ENCODE measurements at places on chromosomes 11 and 22.

- DNase-seq: no peak
These were observed 33.5 kb upstream of the RASL10A start for GRCh38 chr22:29348956-29349355.

GRCh38 chr11:1919391-1920127, at the start of gene TNNT3:
Gene TNNT3 (plus strand): TSS chr11:1919703. CDS start chr11:1922875, 3,172 bp downstream.
- DNase-seq: no peak

GRCh38 chr22:48061726-48062125, 1299.3 kb downstream of the TBC1D22A start:
- no peak for DNase-seq

DNA sequence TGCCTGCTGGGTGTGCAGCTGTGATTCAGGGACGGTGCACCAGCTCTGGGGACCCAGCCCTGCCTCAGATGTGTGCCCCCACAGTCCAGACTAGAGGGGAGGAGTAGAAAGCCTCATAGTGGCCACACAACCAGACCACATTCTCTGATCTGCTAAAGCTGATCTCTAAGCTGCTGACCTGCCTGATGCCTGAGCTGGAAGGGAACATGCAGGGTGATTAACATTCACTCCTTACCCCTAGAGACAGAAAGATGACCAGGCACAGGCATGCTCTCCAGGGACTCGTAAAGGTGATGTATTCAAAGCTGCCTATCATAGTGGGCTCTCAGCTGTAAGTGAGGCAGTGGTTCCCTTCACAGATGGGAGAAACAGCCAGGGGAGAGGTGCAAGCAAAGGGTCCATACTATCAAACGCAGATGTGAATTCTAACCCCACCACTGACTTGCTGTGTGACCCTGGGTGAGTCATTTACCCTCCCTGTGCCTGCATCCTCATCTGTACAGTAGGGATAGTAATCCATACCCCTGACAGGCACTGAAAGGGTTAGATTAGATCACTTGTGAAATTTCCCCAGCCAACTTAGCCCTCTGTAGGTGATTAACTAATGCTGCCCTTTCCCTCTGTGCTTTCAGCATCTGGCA, 29.0 kb upstream of the LRRC32 start:
- no peak for DNase-seq

GRCh38 chr11:111918390-111919256, at the start of gene C11orf52:
Gene C11orf52 (plus strand): TSS chr11:111918913. CDS start chr11:111918973, 60 bp downstream.
- DNase-seq: no peak

GRCh38 chr22:21054046-21054713, 8.4 kb downstream of the LRRC74B start:
- DNase-seq: no peak

- no peak for DNase-seq
These were observed 23.2 kb downstream of the SMIM38 start for GRCh38 chr11:69178819-69179482.

GRCh38 chr11:38384568-38384967, 1786.5 kb upstream of the RAG2 start:
- DNase-seq: no peak

DNA sequence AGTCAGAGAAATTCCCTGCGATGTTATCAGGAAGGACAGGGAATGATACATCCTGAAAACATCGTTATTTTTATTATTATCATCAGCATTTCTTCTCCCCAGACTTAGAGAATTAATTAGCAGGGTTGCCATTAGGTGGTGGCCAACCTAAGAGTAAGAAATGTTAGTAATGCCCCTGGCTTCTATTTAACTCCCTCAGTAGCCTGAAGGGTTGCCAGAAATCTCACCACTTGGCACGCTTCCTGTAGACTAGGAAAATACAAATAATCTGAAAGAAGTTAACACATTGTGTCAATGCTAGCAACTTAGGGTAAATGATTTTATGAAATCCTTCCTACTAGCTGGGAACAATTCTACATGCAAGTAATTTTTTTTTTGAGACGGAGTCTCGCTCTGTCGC, 45.5 kb downstream of the ENDOD1 start:
- DNase-seq: no peak

GRCh38 chr11:64765291-64765850, 5.6 kb upstream of the PYGM start:
- peak; percentile 29 for DNase-seq

DNA sequence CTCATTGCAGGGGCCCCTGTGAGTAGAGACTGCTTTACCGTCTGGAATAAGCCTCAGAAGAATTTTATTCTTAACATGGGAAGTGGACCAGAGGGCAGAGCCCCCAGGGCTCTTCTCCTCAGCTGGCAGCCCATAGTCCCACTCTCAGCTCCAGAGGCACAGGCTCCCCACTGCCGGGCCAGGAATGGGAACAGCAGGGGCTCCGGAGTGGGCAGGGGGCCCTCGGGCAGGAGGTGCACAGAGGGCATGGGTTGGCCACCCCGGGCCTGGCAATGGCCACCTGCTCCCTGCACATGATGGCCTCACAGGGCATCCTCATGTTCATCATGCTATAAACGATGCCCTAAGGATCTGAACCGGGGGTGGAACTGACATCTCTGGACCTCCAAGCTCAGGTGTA, 1469.7 kb downstream of the BRD1 start:
- DNase-seq: no peak

DNA sequence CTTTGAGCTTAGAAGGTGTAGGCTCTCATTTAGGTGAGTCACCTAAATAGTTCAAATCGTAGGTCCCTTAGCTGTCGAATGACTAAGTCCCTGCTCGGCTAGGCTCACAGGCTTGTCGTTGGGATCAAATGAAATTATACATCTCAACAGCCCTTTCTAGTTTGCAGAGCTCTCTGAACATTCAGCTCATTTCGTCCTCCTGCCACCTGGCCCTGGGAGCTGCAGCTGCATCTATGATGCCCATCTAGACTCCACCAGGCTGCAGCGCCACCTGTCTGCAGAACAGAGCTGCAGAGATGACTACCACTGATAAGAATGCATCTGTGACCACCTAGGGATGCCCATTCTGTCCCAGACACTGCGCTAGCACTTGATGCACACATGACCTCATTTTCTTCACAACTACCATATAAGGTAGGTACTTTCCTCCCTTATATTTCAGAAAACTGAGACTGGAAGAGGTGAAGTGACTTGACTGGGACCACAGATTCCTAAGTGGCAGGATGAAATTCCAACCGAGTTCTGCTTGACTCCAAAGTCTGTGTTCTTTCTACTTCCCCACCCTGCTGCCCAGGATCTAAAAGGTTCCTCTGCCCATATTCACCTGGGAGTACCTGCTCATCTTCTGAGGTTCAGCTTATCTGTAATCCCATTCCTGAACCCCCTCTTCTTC, 141.1 kb upstream of the NARS2 start:
- DNase-seq: peak; percentile 41

- peak; percentile 35 for DNase-seq
These were observed 3.9 kb upstream of the IL17REL start for GRCh38 chr22:50016308-50016987.

GRCh38 chr11:65791719-65792213, 4.9 kb downstream of the OVOL1 start:
- peak; percentile 53 for DNase-seq

GRCh38 chr22:37043828-37044538, 7.6 kb upstream of the KCTD17 start:
- peak; percentile 50 for DNase-seq

DNA sequence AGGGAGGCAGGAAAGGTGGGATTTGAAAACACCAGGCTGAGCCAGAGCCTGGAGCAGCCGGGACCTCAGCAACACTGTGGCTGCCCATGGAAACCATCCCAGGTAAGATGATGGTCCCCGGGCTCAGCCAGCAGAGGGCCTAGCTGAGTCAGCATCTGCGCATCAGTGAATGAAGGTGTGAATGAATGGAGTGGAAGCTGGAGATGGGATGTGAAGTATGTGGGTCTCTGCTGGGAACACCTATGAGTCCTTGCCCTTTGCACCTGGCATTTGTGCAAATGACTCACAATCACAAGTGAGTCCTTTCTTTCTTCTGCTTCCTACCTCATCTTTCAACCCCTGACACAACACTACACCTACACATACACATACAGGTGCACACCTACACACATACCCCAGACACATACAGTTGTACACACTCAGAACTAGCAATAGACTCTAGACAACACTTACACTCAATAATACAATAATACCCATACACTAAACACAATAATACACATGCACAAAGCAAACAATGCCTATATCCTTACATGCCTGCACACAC, 62.8 kb upstream of the PRDM11 start:
- no peak for DNase-seq

- DNase-seq: no peak
These were observed 133.4 kb upstream of the E2F8 start for GRCh38 chr11:19374151-19374569.

DNA sequence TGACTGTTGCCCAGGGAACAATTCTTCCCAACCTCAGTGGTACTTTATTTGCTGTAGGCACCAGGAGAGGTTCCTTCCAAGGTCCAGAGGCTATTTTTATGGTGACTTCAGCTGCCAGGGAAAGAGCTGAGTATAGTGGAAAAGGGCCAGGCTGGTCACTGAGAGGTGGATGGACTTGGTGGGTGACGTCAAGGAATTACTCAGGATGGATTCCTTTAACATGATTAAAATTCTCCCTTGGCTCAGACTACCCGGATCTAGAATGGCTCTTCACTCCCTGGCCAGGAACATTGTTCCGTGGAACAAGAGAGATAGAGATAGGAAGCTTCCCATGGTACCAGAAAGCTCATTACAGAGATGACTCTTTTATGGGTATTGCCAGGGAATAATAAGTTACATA, 8.7 kb upstream of the CALCA start:
- DNase-seq: no peak

- no peak for DNase-seq
These were observed 6.0 kb upstream of the CARD10 start for GRCh38 chr22:37525073-37525745.

GRCh38 chr22:27489178-27489675, 312.3 kb downstream of the MN1 start:
- no peak for DNase-seq

DNA sequence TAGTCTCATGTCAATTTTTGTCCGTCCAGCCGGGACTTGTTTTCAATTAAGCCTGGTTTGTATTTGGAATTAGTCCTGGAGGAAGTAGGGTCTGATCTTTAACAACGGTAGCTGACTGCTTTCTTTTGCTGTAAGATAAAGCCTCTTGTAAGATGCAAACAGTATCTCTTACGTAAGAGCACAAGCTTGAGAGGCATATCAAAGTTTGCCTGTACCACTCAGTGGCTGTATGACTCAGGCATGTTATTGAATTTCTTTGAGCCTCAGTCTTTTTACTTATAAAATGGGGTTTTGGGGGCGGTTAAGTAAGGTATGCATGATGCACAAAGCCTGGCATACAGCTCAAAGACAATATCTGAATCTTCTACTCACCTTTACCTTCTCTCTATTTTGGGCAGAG, 198.4 kb upstream of the NARS2 start:
- no peak for DNase-seq

DNA sequence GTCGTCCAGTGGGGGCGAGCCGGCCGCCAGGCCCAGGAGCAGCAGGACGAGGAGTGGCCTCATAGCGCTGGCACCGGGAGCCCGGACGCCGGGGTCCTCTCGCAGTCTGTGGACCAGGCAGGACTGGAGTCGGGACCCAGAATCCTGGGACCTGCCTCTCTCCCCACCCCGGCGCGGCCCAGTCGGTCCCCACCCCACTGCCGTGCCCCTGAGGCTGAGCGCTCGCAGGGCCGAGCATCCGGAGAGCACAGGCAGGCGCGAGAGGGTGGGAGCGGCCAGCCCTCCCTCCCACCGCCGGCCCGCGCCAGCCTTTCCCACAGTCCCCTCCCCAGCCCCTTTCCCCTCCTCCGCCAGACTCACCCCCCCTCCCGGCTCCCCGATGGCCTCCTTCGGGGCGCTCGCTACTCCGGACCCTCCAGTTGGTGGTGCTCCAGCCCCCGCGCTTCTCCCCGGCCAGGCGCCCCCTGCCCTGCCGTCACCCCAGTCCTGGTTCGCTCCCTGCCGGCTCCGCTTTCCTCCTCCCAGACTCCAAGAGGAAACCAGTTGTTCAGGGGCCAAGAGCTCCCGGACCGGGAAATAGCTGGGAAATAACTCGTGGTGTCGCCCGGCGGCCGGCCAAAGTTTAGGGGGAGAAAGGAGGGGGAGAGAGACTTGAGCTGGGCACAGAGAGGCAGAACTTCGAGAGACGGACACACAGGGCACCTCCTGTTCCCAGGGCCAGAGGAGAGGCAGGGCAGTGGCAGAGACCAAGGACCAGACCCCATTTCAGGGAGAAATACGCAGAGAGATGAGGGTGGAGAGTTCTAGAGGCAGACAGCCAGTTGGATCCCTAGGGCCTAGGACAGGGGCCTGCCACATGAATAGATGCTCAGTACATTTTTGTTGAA, at the start of gene C1QTNF5:
C1QTNF5 (minus strand) TSS at position 549 of the 887 bp plus-strand sequence; CDS start at position 63, 486 bp downstream.
- DNase-seq: no peak

DNA sequence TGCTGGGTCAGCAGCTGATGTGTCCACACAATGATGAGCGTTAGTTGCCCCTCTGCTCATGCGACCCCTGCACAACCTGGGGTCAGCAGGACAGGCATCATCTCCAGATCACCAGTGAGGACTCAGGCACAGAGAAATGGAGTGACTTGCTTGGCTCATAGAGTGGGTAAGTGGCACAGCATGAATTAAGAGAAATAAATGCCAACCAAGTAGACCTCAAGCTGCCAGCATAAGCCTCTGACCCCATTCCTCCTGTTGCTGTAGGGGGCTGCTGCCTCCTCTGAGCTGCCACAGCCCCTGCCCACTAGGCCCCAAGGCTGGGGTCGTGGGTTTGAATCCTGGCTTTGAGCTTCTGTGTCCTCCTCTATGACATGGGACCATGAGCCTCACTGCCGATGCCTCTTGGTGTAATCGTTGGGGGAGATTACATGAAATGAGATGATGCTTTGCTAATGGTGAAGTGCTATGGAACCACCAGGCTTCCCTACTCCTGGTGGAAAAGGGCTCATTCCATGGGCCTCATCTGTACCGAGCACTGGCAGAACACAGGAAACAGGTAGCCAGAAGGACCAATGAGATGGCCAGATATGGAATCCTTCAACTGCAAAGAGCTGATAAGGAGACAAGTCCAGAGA, 33.6 kb downstream of the LRRC32 start:
- no peak for DNase-seq

- DNase-seq: no peak
These were observed 18.0 kb upstream of the RAB38 start for GRCh38 chr11:88193278-88193677.

DNA sequence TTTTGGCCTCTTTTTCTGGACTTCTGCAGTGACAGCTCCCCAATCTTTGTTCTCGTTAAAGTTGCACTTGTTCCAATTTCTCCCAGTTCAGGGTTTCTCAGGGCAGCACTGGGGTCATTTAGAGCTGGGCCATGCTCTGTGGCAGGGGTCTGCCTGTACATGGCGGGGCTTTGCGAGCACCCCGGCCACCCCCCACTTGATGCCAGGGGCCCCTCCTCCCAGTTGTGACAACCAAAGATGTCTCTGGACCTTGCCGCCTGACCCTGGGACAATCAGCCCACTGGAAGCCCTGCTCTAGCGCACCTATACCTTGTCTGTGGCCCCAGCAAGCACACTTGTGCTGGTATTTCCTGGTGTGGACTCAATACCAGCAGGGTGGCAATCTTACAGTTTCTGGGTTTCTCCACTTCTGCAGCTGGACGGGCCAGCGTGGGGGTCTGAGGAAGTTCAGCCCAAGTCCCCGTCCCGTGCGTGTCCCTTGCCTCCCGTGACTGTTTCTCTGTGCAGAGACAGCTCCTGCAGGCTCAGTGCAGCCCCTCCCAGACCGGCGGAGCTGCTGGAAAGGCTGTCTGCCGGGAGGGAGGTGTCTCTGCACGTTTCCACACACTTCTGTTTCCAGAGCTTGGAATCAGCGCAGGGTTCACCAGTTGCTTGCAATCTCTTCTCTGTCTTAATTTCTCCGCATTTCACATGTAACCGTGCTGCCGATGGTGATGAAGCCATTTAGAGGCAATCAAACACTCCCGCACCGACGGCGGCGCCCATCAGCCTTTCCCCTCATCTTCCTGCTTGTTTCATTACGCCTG, 1328.9 kb downstream of the BRD1 start:
- DNase-seq: no peak

Data from activated CD4-positive, CD25-positive, alpha-beta regulatory T cell treated with anti-CD3 and anti-CD28 coated beads, Interleukin-2, amount 50 U/mL, for 72 hours (primary cell).